ENCODE measurements at places on chromosomes 12 and 14. TPM values are rescaled to one million over a fixed set of nuclear protein-coding genes. Genes with fewer than 3 reads are reported as not detected.

Gene C14orf119
- 4.9 TPM for total RNA-seq

Gene PDE3A
- total RNA-seq, result 3.3 TPM

Gene SLCO1A2
- 11.7 TPM for total RNA-seq

Gene MYF6
- total RNA-seq, result not detected

Gene RTL1
- total RNA-seq, result not detected

Gene SIX1
- total RNA-seq, result 0.17 TPM

Gene TRHDE
- 14.5 TPM for total RNA-seq

Gene ART4
- total RNA-seq, result 2.1 TPM

Gene A2ML1
- total RNA-seq, result 0.13 TPM

Gene REM2
- 1.3 TPM for total RNA-seq

Gene PPP4R4
- 3.3 TPM for total RNA-seq

Gene GDF3
- not detected for total RNA-seq

Gene HOXC13
- total RNA-seq, result not detected

Gene FOXA1
- total RNA-seq, result 36.7 TPM

Gene SNRPF
- total RNA-seq, result 14.9 TPM

Gene INSM2
- 0.39 TPM for total RNA-seq

Gene MUCL1
- not detected for total RNA-seq

Gene HOMEZ
- total RNA-seq, result 13.0 TPM
